ENCODE measurements at places on chromosomes 4 and X.

DNA sequence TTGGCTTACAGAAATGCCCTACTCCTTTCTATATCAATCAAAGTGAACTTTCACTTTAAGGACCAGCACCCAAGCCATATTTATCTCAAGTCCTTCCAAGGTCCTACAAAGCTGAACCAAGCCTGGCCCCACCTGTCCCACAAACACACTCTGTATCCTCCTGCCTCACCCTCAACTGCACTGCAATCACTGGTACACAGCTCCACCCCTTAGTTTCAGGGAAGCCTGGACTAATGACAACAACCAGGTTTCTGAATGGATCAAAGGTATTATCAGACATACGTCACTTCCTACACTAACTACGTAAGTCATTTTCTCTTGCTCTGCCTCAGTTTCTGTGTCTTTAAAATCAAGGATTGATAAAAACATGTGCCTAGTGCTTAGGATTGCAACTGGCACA, 205.6 kb upstream of the HS3ST1 start:
- DNase-seq, result peak; percentile 72

DNA sequence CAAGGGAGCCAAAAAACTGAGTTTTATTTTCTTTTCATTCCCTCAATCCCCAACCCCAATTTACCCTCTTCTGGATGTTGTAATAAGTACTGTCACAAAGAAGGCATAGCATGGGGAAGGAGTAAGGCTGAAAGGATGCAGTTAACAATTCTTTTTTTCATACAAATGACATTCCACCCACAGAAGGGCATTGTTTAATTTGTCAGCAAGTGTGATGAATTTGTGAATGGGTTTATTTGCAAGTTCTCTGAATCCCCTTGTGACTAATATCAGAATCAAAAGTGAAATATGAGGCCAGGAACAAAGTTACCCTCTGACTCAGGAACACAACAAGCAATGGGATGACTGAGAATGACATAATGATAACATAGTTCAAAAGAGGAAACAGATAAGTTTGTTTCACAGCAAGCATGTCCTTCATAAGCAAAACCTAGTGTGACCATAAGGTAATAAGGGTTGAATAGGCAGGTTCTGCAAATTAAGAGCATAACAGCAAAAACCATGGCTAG, 2.1 kb downstream of the GEMIN8 start:
- no peak for DNase-seq

GRCh38 chr4:48254381-48255071, 15.1 kb downstream of the TEC start:
- DNase-seq, result peak; percentile 31

- DNase-seq, result no peak
Measured at GRCh38 chr4:70681704-70682103, 6.6 kb upstream of the UTP3 start.

- DNase-seq, result peak; percentile 72
Measured at GRCh38 chrX:21479695-21480270, 105.6 kb downstream of the CNKSR2 start.

DNA sequence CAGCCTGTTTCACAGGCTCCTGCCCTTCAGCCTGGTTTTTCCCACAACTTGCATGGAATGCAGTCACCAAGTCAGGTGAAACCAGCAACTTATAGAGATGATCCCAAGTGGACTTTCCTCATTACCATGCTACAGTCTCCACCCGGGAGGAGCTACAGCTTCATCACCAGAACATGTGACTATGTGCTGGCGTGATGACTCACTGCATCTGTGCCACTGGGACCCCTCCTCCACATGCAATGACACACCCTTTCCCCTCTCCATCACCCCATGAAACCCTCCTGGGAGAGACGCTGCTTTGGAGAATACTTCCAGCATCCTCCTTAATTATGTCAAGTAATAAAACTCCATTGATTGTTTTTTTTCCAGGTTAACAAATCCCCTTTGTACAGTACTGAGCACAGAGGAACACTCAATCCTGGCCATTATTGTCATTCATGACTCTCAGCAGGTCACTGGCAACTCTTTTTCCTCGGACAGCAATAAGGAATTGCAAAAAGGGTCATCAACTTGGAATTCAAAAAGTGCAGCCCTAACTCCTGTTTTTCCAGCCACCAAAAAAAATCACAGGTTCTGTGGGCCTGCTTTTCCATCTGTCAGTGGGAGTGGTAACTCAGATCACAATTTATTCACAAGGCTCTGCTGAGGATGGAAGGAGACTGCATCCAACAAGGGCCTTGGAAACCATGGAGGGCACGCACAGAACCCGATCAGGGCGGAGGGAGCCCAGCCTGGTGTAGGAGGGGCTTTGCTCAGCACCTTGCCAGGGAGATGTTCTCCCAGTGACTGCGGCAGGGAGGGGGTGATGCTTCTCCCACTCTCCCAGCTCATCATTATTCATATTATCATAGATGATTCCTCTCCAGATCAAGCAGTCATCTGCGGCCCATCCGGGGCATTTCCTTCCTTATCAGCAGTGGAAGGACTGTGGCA, 17.4 kb downstream of the QDPR start:
- no peak for DNase-seq

- DNase-seq, result peak; percentile 12
Measured at GRCh38 chr4:17013382-17014006, 115.0 kb upstream of the LDB2 start.

GRCh38 chr4:85929961-85930665, 429.7 kb downstream of the MAPK10 start:
- peak; percentile 79 for DNase-seq

DNA sequence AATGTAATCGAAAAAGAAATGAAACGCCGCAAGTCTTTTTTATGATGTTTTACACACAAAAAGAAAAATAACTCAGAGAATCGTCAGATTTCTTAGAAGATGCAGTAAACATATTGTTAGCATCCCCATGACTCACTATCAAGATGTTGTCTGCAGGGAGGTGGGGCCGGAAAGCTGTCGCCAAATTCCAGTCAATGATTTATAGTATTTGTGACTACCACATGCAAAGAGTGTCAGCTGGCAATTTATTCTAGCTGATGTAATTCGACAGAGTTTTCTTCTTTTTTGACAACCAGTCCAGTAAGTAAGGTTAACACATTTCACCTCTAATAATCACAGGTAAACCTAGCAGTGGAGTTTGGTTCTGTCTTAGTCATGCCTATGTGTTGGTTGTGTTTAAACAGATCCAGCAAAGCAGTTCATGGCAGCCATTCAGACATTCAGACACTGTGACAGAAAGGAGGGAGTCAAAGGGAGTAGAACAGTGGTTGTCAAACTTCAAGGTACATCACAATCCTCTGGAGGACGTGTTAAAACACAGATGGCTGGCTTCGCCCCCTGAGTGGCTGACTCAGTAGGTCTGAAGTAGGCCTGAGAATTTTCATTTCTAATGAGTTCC, 19.8 kb upstream of the PPP1R2C start:
- no peak for DNase-seq

- DNase-seq, result no peak
Measured at GRCh38 chr4:17762726-17763125, 18.7 kb downstream of the FAM184B start.

- no peak for DNase-seq
Measured at GRCh38 chr4:186201010-186201409, 9.6 kb downstream of the CYP4V2 start.
